ENCODE measurements at places on chromosomes 6 and 20.
A peak's percentile ranks its signal among the peaks of the same experiment; 100 is the strongest.

- DNase-seq, result no peak
Measured at GRCh38 chr6:150576651-150577226, 22.9 kb upstream of the PLEKHG1 start.

GRCh38 chr6:166253778-166254204, 54.4 kb downstream of the PRR18 start:
- DNase-seq, result no peak

DNA sequence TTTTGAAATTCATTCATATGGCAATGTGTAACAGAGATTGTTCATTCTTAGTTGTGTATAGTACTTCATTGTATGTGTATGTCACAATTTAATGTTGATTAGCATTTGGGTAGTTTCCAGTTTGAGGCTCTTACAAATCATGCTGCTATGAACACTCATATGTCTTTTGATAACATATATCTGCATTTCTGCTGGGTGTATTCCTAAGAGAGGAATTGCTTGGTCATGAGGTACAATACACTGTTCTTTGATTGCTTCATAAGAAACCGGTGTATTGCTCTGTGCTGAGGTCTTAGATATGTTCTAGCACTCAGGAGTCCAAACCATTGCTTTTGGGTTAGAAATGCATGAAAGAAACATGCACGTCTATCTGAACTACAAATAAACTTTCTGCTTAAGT, 492.9 kb upstream of the JAG1 start:
- no peak for DNase-seq

DNA sequence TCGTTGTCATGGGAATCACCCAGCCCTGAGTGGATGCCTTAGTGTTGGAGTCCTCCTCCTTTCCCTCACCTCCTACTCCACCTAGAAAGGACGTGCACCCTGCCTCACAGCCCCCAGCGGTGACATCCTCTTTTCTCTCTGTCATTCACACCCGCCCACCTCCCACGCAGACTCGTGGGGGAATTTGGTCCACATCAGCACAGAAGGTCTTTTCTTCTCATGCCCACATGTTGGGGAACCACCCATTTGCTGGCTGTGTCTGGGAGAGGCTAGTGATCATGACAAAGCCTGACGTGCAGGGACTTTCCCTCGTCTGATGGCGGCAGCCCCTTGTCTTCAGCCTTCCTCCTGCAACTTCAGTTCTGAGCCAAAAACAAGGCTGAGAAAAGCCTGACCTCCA, 96.0 kb upstream of the CNKSR3 start:
- peak; percentile 56 for DNase-seq

- no peak for DNase-seq
Measured at GRCh38 chr6:169093066-169093723, 160.5 kb downstream of the THBS2 start.

- no peak for DNase-seq
Measured at GRCh38 chr6:56361812-56362211, 114.4 kb upstream of the COL21A1 start.

GRCh38 chr20:62390317-62391164, 3.6 kb downstream of the RPS21 start:
- no peak for DNase-seq

GRCh38 chr20:35307666-35308653, 15.7 kb upstream of the FAM83C start:
- DNase-seq, result no peak

DNA sequence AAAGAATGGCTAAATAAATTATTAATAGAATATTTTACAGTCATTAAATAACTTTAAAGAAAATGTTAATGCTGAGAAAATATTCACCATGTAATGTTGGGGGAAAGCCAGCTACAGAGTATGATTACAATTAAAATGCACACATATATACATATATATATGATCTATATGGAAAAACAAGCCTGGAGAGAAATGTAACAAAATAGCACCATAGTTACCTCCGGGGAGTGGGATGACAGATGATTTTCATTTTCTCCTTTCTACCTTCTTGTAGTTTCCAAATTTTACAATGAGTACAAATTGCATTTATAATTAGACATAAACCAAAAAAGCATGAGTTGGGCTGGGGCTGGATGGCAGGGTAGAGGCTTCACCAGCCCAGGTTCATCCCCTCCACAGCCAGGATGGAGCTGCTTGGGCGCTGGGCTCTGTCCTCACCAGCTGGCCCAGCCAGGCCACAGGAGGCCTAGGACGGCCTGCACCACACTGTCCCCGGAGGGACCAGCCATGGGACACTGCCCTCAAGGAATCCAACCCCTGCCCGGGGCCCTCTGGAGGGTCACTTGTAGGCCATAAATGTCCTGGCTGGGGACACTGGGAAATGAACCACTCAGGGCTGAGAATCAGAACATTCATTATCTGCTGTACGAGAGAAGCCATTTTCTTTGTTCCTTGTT, 10.3 kb downstream of the C20orf203 start:
- no peak for DNase-seq

DNA sequence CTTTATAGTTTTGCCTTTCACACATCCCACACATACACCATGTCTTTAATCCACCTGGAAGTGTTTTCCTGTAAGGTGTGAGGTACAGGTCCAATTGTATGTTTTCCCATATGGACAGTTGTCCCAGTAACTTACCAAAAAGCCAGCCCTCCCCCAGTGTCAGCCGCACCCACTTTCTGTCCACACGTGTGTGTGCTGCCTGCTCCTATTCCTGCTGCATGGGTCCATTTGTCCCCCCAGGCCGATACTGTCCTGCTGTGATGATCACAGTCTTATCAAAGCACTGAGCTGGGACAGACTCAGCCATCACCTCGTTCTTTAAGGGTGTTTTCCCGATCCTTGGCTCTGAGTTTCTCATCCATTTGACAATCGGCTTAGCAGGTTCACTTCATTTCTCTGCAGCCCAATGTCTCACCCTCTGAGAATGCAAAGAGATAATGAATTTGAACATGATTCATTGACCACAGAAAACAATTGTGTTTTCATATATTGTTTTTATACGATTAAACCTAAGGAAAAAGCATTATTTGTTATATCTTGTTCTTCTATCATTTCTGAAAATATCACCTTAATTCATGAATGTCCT, 9.6 kb downstream of the VSX1 start:
- no peak for DNase-seq

DNA sequence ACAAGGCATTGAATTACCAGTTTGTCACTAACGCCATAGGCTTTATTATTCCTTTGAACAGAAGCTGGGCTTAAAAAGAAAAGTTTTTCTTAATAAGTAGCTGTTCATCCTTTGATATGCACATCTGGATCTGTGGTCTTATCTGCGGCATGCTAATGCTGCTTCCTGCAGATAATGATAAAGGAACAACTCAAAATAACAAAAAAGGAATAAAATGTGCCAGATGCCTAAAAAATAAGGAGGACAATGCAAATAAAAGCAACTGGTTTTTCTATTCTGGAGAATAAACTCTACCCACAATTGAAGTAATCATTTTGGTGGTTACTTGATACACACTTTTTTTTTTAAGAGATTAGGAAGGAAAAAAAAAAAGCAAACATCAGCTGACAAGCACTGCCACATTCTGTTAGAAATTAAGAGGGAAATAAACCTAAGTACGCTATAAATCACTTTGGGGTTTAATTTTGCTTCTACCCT, 156.8 kb upstream of the SALL4 start:
- DNase-seq, result no peak

DNA sequence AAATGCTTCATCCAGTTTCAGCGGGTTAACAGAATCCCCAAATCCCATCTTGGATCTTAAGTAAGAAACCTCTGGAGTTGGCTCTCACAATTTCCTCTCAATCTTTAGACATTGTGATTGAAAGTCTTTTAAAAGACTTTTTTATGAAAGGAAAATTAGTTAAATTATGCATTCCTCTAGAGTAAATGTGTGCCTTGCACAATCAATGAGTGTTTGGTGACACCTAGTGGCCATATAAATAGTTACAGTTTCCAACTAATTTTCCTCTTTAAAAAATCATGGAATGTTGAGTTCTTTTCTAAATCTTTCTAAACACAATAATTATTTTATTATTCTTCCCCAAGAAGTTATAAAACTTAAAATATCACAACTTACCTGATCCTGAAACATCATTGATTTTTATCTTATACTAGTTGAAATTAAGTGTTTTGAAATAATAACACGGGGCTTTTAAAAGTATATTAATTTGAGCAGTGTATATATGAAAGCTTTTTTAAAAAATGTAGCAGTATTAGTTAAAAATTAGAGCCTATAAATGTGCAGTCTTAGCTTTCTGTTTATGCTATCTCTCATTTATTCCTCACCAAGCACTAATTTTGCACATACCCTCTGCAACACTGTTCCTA, 66.4 kb downstream of the PKHD1 start:
- DNase-seq, result no peak

DNA sequence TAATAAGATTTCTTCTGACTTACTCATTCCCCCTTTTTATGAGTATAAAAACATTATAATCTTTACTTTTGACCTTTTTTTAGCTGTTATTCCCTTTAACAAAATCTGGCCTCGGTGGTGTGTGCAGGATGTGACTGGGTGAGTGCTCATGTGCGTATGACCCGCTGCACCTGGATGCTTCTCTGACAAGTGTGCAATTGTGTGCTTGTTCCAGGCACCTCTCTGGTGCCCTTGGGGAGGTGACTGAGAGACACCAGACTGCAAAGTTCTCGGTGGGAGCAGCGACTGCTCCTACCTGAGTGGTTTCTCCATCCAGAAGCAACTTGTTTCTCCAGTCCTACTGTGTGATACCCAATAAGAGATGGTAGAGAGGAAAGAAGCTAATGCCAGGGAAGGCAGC, 65.0 kb downstream of the ISM1 start:
- DNase-seq, result no peak

- DNase-seq, result no peak
Measured at GRCh38 chr6:76984572-76984971, 478.7 kb downstream of the HTR1B start.

DNA sequence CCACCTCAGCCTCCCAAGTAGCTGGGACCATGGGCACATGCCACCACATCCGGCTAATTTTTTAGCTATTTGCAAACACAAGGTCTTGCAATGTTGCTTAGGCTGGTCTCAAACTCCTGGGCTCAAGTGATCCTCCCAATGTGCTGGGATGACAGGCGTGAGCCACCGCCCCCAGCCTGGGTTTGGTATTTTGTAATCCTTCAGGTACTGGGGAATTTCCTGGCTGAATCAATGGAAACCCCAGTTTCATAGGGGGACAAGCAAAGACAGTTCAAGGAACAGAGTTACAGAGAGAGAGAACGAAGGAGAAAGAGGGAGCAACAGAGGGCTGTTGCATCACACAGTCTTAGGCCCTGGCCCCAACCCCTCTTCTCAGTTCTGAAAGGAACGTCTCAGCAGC, 35.7 kb downstream of the RAB44 start:
- DNase-seq, result no peak

- no peak for DNase-seq
Measured at GRCh38 chr6:75626561-75626960, 24.9 kb downstream of the SENP6 start.

- no peak for DNase-seq
Measured at GRCh38 chr6:20479060-20479459, 55.2 kb upstream of the CDKAL1 start.

- no peak for DNase-seq
Measured at GRCh38 chr6:7604003-7604402, 14.0 kb downstream of the SNRNP48 start.

- DNase-seq, result no peak
Measured at GRCh38 chr6:160077526-160077925, 44.1 kb upstream of the SLC22A1 start.

GRCh38 chr6:105882828-105883227, 203.3 kb upstream of the PRDM1 start:
- no peak for DNase-seq

- DNase-seq, result no peak
Measured at GRCh38 chr6:55524441-55524840, 54.6 kb downstream of the HMGCLL1 start.

DNA sequence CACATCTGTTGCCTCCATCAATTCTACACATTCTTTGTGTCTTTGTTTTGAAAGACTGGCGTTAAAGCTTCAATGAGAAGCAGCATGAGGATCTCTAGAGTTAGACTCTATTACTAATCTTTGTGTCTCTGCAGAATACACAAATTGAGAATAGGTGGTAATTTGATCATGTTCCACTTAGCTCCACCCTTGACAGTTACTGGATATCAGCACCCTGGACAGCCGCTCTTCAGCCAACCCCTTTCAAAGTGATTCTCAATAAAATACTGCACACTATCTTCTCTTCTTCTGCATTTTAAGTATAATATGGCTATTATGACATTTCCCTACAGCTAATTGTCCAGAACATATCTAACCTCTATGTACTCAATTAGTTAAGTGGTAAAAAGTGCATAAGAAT, 54.3 kb upstream of the CNR1 start:
- DNase-seq, result no peak

DNA sequence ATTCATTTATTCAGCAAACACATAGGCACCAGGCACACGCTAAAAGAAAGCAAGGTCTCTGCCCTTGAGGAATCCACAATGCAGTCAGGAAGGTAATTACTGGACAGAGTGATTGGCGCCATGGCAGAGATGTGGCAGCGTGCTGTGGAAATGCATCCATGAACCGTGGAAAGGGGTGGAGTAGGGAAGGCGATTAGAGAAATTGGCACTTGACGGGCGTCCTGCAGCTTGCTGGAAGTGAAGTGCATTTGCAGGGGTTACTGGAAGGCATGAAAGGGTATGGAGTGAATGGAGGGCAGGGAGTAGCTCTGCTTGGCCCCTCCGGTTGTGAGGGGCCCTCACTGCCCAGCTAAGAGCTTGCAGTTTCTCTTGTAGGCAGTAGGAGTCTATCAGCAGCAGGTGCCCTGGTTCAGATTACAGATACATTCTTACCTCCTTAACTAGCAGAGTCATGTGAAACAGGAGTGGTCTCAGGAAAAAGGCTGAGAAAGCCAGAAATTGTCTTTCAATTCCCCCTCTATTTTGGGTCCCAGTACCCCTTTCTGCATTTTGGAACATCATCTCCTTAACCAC, 122.5 kb upstream of the TIAM2 start:
- DNase-seq, result no peak

DNA sequence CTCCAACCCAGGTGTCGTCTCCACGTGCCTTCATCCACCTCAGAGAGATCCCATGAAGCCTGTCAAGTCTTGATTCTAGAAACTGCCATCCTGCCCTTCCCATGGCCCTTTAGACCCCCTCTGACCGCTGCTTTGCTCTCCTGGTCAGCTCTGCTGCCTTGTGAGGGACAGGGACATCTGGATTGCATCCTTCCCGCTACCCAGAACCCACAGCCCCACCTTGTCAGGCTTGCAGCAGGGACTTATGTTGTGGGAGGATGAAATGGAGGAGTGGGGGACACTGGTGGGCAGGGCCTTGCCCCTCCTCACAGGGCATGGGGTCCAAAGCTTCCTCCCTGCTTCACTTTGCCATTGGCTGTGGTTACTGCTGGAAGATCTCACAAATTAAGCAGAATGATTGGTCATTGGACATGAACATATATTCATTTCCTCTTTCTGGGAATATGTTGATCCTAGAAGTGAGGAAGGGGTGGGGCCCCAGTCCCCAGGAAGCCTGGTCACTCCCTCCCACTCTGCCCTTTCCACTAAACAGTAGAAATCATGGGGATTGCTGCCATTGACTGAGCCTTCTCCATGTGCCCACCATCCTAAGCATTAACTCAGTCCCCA, 4.5 kb downstream of the GLP1R start:
- no peak for DNase-seq
